ENCODE measurements at places on chromosomes 11 and 22. TPM values are rescaled to one million over a fixed set of nuclear protein-coding genes. Genes with fewer than 3 reads are reported as not detected.

GRCh38 chr11:132714859-132715440, 817.4 kb downstream of the OPCML start:
- H3K27me3 ChIP-seq = no peaks in the 10 kb centered on the region
- H3K4me3 ChIP-seq = no peak overlapping the region
- H3K36me3 ChIP-seq = no peaks in the 10 kb centered on the region
- no peak overlapping the region for H3K27ac ChIP-seq
- no peak for DNase-seq

The OR4D5 gene
- total RNA-seq = not detected

- no peak overlapping the region for H3K4me3 ChIP-seq
- H3K36me3 ChIP-seq = no peaks in the 10 kb centered on the region
- H3K27ac ChIP-seq = no peak overlapping the region
- H3K4me1 ChIP-seq = no peaks in the 10 kb centered on the region
- no peaks in the 10 kb centered on the region for H3K27me3 ChIP-seq
- no peak for DNase-seq
These were observed 229.2 kb upstream of the B3GAT1 start for GRCh38 chr11:134640971-134641968.

DNA sequence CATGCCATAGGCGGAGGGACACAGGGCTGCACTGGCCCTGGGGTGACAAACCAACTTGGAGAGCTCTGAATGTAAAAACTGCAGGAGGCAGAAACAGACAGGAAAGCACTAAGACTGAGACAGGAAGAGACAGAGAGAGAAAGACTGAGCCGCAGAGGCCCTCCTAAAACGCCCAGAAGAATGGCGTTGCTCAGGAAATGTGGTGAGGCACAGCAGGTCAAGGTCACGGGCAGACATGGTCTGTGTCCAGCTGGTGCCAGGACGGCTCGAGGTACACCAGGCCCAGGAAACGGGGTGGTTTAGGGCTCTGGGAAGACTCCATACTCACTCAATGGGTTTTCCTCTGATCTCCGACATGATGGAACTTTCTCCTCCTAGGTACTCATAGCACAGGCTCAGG, 29.1 kb downstream of the MAFF start:
- H3K27ac ChIP-seq = no peak overlapping the region
- no peak for DNase-seq

The TEAD1 gene
- 93.8 TPM for total RNA-seq

DNA sequence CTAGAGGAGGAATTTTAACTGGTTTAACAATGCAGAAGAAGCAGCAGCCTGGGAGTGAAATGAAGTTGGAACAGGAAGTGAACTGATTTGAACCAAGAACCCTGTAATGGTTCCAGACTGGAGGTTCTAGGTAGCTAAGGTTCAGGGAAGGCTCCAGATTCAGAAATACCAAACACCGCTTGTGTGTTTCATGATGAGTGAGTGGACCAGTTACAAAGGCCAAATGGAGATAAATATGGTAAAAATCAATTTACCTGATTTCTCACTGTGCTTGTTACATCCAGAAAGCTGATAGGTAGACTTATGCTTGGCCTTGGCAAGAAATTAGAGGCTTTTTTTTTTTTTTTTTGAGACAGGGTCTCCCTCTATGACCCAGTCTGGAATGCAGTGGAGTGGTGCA, 12.9 kb downstream of the ATG13 start:
- no peak overlapping the region for H3K27ac ChIP-seq
- no peaks in the 10 kb centered on the region for H3K27me3 ChIP-seq
- no peaks in the 10 kb centered on the region for H3K4me1 ChIP-seq

- no peaks in the 10 kb centered on the region for H3K27me3 ChIP-seq
- H3K36me3 ChIP-seq = peaks cover 14% of the 10 kb centered on the region
- DNase-seq = no peak
- peaks cover 10% of the 10 kb centered on the region for H3K4me1 ChIP-seq
These were observed 4.5 kb downstream of the FTH1 start for GRCh38 chr11:61963016-61963281.

- H3K27ac ChIP-seq = no peak overlapping the region
- no peak overlapping the region for H3K4me3 ChIP-seq
These were observed 9.1 kb downstream of the LINC01488 start for GRCh38 chr11:69490516-69490915.

The OR51I1 gene
- total RNA-seq = not detected

The PNPLA5 gene
- 0.11 TPM for total RNA-seq

The SYT9 gene
- 5.2 TPM for total RNA-seq

DNA sequence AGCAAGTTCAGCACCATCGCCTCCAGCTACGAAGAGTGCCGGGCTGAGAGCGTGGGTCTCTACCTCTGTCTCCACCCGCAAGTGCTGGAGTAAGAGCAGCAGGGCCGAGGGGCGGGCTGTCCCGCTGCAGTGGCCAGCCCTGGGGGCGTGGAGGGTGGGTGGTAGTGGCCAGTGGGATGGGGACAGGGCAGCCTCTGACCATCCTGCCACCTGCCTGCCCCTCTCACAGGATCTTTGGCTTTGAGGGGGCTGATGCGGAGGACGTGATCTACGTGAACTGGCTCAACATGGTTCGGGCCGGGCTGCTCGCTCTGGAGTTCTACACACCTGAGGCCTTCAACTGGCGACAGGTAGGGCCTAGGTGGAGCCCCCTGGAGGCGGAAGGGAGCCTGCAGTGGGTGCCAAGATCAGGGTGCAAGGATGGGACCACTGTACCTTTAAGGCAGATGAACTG, 15.0 kb upstream of the BBS1 start:
- DNase-seq = no peak
- no peak overlapping the region for H3K4me3 ChIP-seq
- H3K27ac ChIP-seq = no peak overlapping the region
- H3K4me1 ChIP-seq = no peaks in the 10 kb centered on the region

GRCh38 chr11:69333149-69333710, 39.3 kb downstream of the MYEOV start:
- no peaks in the 10 kb centered on the region for H3K4me1 ChIP-seq
- H3K36me3 ChIP-seq = no peaks in the 10 kb centered on the region
- no peak overlapping the region for H3K4me3 ChIP-seq

The MGAT3 gene
- 18.5 TPM for total RNA-seq

DNA sequence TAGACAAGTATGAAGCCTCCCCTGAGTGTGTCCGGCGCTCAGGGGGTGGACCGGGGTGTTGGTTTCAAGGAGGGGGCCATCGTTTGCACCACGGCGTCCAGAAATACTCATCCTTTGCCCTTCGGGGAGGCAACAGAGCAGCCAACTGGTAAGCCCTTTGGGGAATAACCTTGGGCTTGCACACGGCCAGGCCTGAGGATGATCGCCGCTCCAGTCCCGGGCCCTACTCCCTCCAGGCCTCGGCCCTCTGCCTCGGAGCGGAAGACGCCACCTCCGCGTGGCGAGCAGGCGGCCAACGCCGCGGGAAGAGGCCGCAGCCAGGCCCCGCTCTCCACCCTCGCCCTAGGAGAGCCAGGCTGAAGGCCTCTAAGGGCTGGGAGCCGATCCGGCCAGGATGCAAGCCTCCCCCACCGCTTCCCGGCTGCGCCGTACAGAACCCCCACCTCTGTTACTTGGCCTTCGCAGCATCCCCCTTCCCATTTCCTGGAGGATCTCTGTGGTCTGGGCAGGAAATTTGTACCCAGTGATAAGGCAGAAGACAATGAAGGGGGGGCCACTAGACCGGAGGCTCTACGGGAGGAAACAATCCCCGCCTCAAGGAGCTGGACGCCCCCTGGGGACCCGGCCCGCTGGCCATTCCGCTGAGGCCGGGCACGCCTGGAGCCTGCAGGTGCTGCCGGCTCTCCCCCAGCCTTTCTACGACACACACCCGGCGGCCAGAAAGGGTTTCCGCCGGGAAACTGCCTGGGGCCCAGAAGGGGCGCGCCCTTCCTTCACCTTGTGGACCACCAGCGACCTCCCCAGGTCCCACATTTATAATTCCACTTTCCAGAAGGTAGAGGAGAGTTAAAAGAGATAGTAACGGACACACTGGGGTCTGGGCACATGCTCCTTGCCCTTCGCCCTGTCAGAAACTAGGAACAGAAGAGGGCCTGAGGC, 2.6 kb downstream of the ESAM start:
- peaks cover 82% of the 10 kb centered on the region for H3K27me3 ChIP-seq
- no peaks in the 10 kb centered on the region for H3K36me3 ChIP-seq
- no peak overlapping the region for H3K27ac ChIP-seq

DNA sequence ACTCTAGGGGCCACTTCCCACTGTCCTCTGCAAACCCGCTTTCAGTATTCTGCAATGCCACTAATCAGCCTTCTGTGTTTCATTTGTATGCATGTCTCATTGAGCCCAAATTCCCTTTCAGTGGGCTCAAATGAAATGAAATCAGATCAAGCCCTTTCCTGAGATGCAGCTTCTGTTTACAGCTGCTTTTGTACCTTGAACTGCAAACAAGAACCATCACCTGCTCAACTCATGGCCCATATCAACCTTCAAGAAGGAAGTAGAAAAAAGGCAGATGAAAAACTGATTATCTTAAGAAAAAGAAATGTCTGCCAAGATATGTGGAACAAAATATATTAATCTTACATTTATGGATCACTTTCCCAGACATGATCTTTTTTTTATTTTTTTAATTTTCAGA, 141.1 kb upstream of the ARHGAP42 start:
- H3K36me3 ChIP-seq = no peaks in the 10 kb centered on the region
- H3K27me3 ChIP-seq = no peaks in the 10 kb centered on the region
- H3K4me3 ChIP-seq = no peak overlapping the region

DNA sequence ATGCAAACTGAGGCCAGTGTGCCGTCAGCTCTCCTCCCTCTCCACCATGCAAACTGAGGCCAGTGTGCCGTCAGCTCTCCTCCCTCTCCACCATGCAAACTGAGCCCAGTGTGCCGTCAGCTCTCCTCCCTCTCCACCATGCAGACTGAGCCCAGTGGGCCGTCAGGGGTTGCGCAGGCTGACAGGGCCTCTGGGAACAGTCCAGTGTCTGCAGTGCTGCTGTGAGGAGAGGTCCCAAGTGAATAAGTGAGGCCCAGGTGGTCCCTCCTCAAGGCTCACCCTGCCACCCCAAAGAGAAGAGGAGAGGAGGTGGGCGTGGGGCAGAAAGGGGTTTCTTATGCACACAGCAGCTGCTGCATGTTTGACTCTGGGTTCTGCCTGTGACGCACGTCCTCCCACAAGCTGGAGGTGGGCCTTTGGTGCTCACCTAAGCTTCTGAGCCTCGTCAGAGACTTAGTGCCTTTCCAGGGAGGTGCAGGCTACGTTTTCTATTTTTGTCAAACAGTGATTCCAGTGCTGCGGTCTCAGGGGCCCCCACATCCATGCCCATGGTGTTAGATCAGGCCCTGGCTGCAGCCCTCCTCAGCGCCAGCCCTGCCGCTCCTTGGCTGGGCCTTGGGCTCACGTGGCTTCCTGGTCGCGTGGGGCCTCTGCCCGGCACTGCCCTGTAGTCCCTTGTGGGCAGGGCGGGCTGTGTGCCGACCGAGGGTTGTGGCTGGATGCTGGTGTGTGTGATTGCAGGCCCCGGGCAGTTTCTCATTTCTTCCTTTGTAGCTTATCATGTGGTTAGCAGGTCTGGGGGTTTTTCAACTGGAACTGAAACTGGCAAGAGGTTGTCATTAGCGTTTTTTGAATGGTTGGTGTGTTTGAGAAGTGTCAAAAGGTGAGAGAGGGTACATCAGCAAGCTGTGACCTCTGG, 7.1 kb downstream of the TPCN2 start:
- no peak overlapping the region for H3K27ac ChIP-seq
- peaks cover 2% of the 10 kb centered on the region for H3K4me1 ChIP-seq
- H3K27me3 ChIP-seq = no peaks in the 10 kb centered on the region
- H3K36me3 ChIP-seq = no peaks in the 10 kb centered on the region
- no peak overlapping the region for H3K4me3 ChIP-seq

GRCh38 chr11:112470355-112470754, 209.7 kb upstream of the PLET1 start:
- no peak overlapping the region for H3K4me3 ChIP-seq
- no peak overlapping the region for H3K27ac ChIP-seq
- no peaks in the 10 kb centered on the region for H3K27me3 ChIP-seq
- H3K36me3 ChIP-seq = no peaks in the 10 kb centered on the region
- H3K4me1 ChIP-seq = no peaks in the 10 kb centered on the region
- no peak for DNase-seq

DNA sequence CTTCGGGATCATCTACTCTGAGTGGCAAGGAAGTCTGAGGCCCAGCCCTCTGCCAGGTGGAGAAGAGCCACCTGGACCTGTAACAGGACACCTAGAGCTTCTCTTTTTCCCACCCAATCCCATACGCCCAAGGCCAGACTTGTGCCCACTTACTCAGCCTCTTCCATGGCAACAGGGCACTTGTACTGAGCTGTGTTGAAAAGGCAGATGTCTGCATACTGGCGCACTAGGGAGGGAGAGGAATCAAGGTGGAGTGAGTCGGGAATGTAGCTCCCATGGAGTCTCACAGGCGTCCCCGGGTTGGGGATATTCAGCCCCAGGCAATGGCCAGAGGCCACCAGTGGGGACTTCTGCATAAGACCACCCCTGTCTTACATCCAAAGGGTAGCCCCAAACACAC, 36.1 kb downstream of the TPBGL start:
- H3K4me1 ChIP-seq = no peaks in the 10 kb centered on the region
- no peaks in the 10 kb centered on the region for H3K27me3 ChIP-seq

All from neural progenitor cell (in vitro differentiated cells).